LoVo (cell line): ENCODE measurements at places on chromosomes 11 and 22.

- DNase-seq: peak; percentile 58
Observed at GRCh38 chr22:41966607-41967240, 2.5 kb upstream of the SEPTIN3 start.

DNA sequence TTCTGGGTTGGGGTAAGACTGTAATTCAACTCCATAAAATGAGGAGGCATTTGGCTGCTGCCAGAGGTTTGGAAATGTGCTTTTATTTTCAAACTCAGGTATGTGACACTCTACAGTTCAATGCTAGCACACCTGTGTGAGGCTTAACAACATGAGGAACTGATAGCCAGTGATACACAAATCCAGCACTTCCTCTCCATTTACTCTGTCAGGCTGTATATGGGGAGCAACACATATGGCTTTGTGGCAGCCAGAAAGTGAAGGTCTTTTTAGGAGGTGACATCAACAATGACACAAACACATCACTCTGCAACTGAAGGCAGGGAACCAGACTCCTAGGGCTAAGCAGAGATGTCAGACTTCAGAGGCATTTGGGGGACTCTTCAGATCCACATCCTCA, 4.6 kb upstream of the LYVE1 start:
- DNase-seq: no peak

DNA sequence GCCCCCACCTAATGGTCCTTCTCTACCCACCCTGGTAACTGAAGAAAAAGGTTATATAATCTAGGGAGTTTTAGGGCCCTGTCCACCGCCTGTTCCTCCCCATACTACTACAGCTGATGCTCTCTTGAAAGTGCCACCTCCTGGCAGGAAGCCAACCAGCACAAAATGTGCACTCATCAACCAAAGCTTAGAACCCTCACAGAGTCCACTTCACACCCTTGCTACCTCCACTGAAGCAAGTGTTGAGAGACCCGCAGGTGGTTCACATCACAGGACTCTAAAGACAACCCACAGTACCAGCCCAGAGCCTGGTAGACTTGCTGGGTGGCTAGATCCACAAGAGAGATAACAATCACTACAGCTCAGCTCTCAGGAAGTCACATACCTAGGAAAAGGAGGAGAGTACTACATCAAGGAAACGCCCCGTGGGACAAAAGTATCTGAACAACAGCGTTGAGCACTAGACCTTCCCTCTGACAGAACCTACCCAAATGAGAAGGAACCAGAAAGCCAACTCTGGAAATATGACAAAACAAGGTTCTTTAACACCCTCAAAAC, 17.5 kb upstream of the OR10W1 start:
- DNase-seq: no peak

GRCh38 chr11:57306161-57306876, 18.4 kb downstream of the TNKS1BP1 start:
- no peak for DNase-seq

DNA sequence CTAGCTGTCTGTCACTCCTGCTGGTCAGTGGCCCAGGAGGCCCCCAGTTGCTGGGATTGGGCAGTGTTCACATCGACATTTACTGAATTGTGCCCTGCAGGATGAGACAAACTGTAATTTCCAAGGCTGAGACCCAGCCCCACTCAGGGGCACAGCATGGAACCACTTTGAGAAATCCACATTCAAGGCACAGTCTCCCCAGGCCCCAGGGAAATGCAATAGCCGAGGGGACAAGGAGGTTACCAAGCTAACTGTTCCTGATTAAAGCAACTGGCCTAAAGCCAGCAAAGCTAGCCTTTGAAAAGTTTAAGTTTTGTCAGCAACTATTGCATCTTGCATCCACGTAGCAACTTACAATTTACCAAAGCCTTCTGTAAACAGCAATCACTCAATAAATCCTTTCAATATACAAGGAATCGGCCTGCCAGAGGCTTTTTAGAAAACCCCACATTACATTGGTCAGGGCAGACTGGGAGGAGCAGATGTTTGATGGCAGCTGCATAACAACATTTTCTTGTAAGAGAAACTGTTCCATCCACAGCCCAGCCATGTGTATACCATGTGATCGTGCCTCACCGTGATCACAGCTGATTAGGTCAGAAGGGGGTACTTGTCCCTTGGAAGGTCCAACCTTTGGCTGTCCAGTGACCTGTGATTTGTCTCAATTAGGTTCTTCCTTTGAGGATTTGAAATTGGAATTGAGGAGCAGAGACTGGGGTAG, 103.9 kb downstream of the TENM4 start:
- no peak for DNase-seq

DNA sequence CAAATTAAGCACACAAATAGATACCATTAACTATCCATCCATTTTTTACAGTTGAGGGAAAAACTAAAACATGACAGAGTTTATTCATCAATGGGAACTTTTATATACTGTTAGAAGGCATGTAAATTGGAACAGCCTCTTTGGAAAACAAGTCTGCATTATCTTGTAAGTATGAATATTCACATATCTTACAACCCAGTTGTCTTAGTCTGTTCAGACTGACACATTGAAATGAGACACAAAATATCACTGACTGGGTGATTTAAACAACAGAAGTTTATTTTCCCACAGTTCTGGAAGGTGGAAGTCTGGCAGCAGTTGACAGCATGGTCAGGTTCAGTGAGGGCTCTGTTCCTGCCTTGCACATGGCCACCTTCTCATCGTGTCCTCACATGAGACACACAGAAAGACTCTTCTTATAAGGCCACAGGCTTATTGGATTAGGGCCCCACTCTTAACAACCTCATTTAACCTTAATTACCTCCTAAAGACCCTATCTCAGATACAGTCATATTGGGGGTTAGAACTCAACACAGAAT, 5.4 kb upstream of the EIF3F start:
- no peak for DNase-seq

- DNase-seq: no peak
Observed at GRCh38 chr11:28017816-28018215, 90.1 kb downstream of the KIF18A start.

DNA sequence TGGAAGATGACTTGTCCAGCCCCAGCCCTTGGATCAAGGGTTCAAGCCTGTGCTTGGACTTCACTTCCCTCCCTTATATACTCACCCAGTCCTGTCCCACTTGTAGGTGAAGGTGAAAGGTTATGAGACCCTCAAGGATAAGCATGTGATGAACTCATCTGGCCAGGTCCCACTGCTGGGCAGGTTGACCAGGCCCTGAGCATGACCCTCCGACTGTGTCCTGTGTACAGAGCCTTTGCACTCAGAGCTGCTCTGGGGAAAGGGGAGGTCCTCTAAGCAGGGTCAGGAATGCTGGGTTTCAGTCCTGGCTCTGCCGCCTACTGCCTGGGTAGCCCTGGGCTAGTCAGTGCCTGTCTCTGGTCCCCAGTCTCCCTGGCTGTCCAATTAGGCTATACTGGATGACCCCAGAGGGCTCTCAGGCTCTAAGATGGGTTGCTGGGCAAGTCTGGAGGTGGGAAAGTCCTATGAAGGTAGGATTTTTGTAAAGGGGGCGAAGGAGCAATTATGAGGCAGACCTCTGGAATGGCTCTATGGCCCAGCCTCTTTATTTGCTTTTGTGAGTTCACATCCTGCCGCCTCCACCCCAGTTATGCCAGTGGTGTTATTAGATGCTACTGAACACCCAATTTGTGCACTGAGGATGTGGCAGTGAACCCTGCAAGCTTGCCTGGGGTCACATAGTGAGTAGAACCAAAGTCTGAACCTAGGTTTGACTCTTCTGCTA, 14.1 kb downstream of the DGAT2 start:
- no peak for DNase-seq

DNA sequence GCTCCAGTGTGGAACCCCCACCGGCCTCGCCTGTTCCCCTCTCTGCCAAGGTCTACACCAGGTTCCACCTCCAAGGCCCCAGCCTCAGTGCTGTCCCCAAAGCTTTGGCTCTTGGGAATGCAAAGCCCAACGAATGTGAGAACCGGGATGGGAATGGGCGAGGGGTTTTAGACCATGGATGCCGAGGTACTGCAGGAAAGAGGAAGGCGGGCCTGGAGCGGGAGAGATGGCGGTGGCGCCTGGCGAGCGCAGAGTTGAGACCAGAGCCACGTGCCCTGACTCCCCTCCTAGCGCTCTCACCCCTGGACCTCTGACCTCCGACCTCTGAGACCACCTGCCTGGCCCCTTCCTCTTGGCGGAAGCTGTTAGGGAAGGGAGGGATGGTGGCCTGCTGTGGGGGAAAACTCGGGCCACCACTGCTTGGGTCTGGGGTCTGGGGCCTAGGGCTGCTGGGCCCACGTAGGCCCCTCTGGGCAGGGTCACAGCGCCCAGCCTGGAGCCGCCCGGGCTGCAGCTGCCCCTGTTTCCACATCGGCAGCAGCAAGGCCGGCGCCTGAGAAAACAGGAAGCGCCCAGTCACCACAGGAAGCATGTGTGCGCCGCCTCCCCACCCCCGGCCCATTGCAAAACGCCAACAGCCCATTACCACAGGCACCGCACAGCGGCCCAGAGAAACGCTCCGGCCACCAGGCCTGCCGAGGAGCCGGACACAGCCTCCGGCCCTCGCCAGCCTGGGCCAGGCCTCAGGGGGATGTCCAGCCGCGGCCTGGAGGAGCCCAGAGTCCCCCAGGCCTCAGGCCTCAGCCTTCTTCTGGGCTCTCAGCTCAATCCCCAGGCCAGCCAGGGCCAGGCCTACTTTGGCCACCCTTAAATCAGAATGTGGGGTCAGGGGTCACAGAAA, 13.8 kb upstream of the SLC39A13 start:
- DNase-seq: no peak

DNA sequence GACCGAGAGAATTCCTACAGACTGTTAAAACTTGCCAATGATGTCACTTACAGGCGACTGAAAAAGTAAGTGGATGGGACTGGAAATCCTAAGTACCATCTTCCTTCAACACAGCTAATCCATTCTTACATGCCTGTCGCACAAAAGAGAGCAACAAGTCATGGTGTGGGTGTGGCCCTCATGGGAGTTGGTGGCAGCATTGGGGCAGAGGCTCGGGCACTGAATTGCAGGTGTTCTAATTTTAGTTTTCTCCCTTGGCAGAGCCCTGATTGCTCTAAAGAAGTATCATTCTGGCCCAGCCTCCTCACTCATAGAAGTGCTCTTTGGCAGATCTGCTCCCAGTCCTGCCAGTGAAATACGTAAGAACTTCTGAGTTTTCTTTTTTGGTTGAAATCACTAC, 4.6 kb downstream of the IGHMBP2 start:
- no peak for DNase-seq

GRCh38 chr11:2205981-2206690, 34.5 kb upstream of the TH start:
- no peak for DNase-seq

- DNase-seq: no peak
Observed at GRCh38 chr11:2724653-2725367, 25.0 kb upstream of the KCNQ1OT1 start.

DNA sequence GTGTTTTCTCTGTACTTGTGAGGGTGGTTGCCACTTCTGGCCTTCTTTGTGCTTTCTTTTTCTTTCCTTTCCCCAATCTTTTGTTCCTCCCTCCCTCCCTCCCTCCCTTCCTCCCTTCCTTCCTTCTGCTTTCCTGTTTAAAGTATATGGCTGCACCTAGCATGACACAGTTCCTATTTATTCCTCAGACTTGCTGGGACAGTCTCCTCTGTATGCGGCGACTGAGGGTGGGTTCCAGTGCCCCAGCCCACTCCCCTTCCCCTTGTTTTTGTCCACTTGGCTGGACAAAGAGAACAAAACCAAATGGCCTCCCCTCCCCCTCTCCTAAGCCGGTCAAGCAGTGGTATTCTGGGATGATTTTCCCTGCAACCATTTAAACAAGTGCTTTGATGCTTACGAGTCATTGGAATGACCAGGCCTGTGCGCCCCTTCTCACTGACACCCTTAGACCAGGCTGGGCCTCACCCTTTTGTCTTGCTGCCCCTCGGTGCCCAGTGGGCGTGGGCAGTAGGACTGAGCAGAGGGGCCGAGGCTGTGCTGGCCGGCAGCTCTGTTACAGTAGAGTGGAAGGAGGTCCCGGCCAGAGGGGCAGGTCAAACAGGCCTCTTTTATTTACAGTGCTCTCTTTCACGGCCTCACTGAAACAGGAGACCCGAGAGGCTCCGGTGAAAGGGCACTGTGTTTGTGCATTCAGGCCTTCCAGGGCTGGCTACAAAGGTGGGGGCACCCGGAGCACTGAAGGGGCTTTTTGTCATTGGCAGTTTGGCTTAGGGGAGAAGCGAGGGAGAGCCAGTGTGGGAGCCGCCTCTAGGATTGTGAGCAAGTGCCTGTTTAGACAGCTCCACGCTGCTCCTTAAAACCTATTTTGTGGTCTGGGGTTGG, 32.2 kb downstream of the ZBTB16 start:
- no peak for DNase-seq

- peak; percentile 17 for DNase-seq
Observed at GRCh38 chr22:42091455-42091782, 847 bp upstream of the NDUFA6 start.

DNA sequence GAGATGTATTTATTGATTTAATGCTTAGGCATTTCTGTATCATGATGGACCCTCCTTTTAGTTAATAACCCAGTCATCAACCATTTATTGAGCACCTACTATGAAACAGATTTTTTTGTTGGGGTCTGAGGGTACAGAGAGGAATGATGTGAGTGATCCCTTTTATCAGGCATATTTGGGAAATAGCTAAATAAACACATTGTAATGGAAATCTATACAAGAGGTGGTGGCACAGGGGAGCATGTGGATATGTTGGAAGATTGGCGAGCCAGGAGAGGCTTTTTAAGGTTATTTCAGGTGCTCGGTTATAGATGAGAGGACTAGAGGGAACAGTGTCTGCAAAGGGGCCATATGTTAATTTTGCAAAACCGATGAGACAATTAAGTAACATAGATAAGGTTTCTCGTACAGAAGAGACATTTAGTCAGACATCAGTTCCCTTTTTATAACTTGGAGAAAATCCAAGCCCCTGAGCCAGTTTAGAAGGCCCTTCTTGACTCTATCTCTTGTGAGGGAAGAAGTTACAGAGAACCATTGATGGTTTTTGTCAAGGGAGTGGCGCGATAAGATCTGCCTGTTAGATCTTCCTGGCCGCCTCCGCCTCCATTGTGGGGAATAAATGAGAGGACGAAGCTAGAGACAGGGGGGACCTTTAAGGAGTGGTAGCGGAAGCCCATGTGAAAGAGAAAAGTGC, 2.0 kb downstream of the ATXN10 start:
- DNase-seq: no peak

DNA sequence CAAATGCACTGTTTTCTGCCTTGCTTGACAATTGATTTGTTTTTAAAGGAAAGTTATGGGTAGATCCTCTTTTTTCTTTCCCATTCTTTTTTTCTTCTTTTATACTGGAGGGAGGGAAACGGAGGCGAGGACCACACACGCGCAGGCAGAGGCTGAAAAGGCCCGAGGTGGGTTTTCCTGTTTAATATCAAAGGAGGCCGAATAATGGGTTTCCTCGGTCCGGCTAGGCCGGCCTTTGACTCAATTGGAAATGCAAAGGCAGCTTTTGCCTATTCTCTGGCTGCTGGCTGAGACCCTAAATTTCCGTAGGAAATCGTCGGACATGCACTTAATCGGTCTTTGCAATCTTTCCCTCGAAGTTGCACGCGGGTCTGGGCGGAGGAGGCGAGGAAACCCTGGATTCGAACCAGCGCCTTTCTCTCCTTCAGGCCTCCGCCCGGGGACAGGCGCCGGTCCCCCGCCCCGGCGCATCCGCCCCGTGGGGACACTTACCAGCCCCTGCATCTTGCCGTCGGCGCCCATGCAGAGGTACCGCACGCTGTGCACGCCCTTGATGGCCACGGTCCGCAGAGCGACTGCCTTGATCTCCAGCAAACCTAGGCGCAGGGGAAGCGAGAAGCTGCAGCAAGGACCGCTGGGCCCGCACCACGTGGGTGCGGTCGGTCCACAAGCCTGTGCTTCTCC, 911 bp downstream of the FGF19 start:
- no peak for DNase-seq

GRCh38 chr11:33987545-33987944, 64.0 kb upstream of the CAPRIN1 start:
- no peak for DNase-seq
